Activated naive CD4-positive, alpha-beta T cell treated with anti-CD3 and anti-CD28 coated beads, Interleukin-2, amount 10 ng/mL, durations not matched to agents 7 days and 5 days (primary cell): ENCODE measurements at places on chromosomes 2 and 18.

- DNase-seq: no peak
These were observed 637.8 kb upstream of the PKDCC start for GRCh38 chr2:41410011-41410410.

GRCh38 chr2:161178756-161179155 lies 18.5 kb downstream of the TANK start:
- DNase-seq: no peak

- peak; percentile 69 for DNase-seq
These were observed 275.3 kb upstream of the CCDC68 start for GRCh38 chr18:55234366-55235093.

DNA sequence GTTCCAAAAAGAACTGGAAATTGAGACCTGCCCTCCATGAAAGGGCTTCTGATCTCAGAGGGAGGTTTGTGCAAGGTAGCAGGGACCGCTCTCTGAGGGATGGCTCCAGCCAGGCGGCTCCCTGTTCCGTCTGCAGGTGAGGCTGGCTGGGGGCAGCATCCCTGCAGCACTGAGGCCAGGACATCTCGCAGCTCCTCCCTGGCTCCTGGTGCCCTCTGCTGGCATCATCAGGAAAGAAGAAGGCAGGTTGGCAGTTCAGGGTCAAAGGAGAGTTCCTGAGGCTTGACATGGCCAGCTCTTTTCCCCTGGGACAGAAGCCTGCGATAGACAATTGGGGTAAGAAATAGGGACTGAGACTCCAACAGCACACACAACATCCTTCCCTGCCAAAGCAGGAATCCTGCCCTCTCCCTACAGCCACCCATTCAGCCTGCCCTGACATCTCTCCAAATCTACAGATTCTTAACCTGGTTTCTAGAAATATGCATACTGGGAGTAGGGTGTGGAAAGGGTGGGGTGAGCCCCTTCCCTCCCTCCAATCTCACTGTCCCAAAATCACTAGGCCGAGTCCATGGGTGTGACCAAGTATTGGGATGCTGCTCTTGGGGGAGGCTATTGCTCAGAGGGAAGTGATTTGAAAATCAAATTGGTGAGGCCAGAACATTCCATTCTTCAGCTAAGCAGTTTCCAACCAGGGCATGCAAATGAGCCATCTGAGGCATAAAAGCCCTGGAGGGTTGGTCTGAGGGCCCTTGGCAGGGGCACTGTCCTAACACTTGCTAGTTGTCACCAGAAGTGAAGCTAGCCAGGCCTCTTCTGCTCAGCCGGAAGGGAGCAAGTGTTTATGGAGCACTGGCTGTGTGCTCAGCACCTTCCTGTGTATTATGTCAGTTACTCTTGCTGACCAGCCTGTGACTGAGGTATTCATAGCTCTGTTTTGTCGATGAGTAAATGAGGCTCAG lies 185.4 kb downstream of the TFCP2L1 start:
- DNase-seq: no peak

- DNase-seq: peak; percentile 87
These were observed 17.4 kb upstream of the MRPL33 start for GRCh38 chr2:27754138-27754588.

DNA sequence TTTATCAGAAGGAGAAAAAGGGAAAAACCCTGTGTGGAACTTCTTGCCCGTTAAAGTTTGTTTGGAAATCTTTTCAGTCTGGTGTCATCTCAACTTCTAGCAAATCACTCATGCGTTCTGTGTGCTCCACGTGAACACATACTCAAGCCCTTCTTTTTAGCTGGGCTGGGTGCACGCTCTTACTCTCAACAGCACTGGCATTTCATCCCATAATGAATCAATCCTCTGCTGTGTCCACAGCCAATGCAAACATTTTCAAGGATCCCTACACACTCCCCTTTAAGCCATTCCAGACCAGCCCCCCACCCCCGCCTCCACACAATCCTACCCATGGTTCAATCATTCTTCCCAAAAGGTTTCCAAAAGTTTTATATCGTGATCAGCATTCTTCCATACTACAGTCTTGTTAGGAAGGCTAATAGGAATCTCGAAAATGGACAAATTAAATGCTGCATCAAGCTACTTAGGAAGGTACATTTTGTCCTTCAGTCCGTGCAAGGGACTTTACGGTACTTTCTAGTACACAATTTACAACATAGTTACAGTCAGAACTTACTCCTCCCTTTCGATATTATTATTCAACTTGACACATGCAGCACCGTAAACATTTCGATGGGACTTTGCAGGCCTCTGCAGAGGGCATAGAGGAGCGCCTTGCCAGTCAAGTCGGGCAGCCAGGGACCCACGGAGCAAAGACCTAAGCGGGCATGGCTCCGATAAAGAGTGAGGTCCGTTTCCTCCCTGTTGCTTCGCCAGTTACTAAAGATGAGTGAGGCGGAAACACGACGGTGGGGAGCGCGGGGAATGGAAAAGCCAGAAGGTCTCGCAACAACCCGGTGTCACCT lies 1.4 kb downstream of the PTGR3 start:
- DNase-seq: no peak

DNA sequence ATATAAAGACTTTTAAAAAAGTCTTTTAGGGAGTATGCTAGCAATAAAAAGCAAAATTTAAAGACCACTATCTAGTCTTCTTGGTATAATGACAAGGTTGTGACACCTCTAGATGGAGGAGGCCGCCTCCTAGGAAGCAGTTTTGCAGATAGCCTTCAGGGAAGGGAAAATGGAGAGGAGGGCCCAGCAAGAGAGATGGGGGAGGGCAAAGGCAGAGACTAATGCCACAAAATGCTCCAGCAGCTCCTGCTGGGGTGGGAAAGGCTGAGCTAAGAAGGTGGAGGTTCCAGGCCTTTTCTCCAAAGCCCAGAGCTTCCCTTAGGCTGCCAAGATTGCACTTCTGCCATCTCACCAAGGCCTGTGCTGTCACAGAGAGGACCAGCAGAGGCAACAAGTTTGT lies 153.9 kb upstream of the THSD7B start:
- DNase-seq: no peak
